CD8-positive, alpha-beta T cell (primary cell): ENCODE measurements at places on chromosomes 16 and 17.

DNA sequence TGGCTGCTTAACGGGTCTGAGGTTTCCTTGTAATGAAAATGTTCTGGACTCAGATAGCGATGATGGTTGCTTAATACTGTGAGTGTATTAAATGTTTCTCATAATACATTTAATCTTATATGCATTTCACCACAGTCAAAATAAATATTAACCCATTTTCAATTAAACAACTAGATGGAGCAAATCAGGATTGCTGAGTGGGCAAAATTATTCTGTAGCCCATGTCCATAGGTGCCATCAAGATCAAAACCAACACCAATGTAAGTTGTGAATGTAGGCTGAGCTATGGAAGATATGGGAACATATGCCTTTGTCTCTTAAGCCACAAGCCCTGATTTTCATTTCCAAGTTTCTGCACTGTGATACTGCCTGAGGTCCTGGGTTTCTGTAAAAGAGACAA is 572.6 kb upstream of the EEF2KMT start:
- DNase-seq, result no peak

DNA sequence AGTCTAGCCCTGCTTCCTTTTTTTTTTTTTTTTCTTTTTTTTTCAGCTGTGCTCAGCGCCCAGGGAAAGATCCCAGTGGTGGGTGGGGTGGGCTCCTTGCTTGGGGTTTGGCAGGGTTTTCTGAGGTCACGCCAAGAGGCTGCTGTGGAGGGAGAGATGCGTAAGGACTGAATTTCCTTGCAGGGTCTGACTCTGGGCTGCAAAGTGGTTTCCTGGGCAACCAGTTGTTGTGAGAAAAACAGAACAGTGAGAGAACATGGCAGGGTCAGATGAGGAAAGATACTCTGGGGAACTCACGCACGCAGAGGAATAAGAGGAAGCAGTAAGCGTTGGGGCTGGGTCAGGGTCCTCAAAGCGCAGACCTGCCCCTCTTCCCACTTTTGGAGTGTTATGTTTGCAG is 119.5 kb downstream of the IRF8 start:
- peak; percentile 61 for DNase-seq

DNA sequence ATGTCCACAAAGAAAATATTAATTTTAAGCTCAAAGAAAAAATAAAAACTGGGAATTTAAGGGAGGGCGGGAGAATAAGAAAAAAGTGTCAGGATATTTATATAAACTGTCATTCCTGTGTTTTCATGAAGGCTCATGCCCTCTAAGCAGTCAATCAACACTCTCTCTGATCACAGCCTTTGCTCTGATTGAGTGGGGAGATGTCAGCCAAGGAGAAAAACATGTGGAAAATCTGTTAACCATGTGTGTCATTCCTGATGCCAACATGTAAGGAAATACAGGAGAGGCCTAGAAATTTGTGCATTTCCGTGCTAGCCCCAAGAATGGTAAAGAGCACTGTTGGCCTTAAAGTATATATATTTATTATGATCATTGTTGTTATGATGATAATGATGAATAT is 137.9 kb upstream of the IRX5 start:
- no peak for DNase-seq

- no peak for DNase-seq
Measured at GRCh38 chr17:13646969-13647542, 45.3 kb upstream of the HS3ST3A1 start.

- peak; percentile 83 for DNase-seq
Measured at GRCh38 chr16:11667824-11668622, at the start of gene SNN. TSS of gene SNN (plus strand) at chr16:11668455. CDS start at chr16:11676060, 7,605 bp downstream.
